Stimulated activated CD8-positive, alpha-beta memory T cell treated with anti-CD3 and anti-CD28 coated beads, Interleukin-15, amount 100 ng/mL, for 4 hours (primary cell): ENCODE measurements at places on chromosomes 7 and 10.

GRCh38 chr10:119413471-119414080 lies 128.9 kb downstream of the RGS10 start:
- no peak for DNase-seq

DNA sequence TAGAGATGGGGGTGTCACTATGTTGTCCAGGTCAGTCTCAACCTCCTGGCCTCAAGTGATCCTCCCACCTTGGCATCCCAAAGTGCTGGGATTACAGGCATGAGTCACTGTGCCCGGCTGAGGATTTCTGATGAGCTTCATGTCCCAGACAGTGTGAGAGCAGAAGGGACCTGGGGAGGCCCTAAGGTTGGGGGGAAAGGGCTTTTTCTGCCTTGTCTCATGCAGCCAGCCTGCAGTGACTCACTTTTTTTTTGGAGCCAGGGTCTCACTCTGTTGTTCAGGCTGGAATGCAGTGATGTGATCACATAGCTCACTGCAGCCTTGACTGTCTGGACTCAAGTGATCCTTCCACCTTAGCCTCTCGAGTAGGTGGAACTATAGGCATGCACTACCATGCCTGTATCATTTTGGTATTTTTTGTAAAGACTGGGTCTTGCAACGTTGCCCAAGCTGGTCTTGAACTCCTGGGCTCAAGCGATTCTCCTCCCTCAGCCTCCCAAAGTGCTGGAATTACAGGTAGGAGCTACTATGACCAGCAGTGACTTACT lies 14.6 kb downstream of the COL26A1 start:
- no peak for DNase-seq

- DNase-seq = no peak
Observed at GRCh38 chr7:133696056-133696455, 431.1 kb upstream of the LRGUK start.

DNA sequence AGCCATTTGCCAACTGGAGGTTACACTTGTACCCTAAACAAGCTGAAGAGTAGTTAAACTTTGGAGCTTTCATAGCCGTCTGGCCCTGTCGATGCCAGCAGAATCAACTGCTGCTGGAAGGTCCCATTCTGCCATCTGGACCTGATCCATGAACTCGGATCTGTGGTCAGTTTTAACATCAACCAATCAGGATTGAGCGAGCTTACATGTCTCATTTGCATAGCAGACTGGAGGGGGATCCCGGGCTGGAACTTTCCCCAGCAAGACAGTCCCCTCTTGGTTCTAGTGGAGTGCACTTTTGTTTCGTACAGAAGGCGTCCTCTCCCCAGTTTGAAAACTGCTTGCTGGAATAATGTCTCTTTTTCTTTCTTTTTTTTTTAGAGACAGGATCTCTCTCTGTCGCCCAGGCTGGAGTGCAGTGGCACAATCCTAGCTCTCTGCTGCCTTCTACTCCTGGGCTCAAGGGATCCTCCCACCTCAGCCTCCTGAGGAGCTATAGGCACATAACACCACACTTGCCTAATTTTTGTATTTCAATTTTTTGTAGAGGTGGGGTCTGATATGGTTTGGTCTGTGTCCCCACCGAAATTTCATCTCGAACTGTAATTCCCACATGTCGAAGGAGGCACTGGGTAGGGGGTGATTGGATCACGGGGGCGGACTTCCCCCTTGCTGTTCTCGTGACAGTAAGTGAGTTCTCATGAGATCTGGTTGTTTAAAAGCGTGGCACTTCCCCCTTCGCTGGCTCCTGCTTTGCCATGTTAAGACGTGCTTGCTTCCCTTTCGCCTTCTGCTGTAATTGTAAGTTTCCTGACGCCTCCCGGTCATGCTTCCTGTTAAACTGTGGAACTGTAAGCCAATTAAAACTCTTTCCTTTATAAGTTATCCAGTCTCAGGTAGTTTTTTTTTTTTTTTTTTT lies 42.8 kb upstream of the SEPHS1 start:
- DNase-seq = no peak

GRCh38 chr10:16809074-16809718 lies 8.0 kb downstream of the RSU1 start:
- DNase-seq = no peak

GRCh38 chr7:15855525-15856109 lies 169.1 kb upstream of the MEOX2 start:
- DNase-seq = no peak

GRCh38 chr7:20288036-20288435 lies 42.7 kb upstream of the ITGB8 start:
- no peak for DNase-seq

DNA sequence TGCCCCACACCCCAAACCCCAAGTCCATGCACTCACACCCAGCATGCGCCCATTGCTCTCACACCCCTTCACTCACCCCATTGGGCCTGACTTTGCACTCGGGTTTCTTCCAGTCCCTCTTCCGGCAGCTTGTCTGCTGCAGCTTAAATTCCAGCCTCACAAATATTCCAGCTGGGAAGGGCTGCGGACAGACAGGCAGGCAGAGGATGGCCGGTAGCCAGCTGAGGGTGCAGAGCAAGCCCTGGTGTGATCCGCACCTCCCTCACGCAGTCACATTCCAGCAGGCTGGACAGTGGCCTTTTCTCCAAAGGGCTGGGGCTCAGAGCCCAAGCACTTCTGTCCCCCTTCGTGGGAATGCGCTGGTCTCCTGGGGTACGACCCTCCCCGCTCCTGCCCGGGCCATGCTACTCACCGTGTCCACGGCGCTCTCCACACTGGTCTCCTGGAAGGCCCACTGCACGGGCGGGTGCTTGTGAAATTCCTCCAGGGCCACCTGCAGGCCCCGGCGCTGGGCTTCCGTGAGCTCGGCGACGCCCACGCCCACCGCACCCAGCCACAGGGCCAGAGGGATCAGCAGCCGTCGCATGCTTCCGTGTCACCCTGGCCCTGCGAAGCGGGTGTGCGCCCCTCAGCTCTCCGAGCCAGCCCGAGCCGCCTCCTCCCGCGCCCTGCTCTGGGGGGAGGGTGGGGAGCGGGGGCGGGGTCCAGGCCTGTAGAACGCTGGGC lies 1.2 kb downstream of the RARRES2 start:
- DNase-seq = no peak

- no peak for DNase-seq
Observed at GRCh38 chr7:48424731-48425130, 253.5 kb downstream of the ABCA13 start.

- no peak for DNase-seq
Observed at GRCh38 chr7:50749896-50750295, 32.8 kb downstream of the GRB10 start.

DNA sequence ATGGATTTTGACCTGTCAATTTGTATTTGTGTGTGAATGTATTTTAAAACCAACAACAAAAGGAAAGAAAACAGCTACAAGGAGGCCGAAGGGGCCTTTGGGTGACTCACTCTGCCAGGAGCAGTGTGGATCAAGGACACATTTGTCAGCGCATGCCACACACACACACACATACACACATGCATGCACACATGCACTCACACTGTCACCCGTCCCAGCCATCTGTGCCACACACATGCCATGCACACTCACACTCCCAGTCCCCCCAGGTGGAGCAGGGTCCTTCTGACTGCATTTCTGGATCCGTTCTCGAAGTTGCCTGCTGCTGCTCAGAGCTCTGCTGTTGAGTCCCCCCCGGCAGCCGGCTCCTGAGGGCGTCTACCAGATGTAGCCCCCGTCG lies 26.0 kb downstream of the SPOCK2 start:
- DNase-seq = no peak

GRCh38 chr10:297567-297966 lies 162.3 kb downstream of the ZMYND11 start:
- DNase-seq = no peak

- DNase-seq = no peak
Observed at GRCh38 chr10:129099992-129100391, 367.0 kb upstream of the MGMT start.

DNA sequence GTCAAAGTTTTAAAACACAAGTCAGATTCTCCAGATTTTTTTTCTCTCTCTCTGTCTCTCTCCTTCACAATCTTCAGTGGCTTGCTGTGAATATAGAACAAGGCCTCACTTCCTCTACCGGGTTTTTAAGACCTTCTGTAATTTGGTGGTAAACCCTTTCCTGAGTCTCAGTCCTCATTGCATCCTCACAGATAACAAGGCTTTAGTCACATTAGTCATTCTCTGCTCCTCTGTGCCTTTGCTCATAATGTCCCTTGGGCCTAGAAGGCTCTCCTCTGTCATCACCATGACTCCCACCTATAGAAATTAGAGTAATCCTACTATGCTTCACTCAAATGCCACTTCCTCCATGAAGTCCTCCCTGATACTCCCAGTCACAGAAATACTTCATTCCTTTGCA lies 172.7 kb upstream of the HPS1 start:
- no peak for DNase-seq

DNA sequence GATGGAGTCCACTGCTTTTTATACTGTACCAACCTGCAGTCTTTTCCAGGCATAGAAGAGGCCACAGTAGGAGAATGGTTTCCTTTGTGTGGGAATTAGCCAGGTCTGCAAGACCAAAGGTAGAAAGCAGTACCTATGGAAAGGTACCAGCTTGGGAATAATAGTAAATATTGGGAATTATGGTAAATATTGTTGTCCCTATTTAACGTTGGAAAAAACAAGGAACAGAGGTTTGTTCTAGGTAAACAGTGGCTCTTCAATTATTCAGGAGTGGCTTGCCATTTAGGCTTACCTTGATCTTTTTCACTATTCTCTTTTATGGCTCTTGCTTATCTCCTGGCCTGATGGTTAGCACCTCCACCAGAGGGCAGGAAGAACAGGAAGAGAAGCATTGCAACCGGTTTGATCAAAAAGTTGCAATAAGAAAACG lies 43.9 kb upstream of the GSAP start:
- no peak for DNase-seq

GRCh38 chr10:77188521-77188920 lies 449.1 kb downstream of the KCNMA1 start:
- no peak for DNase-seq

GRCh38 chr7:45324683-45325237 lies 167.2 kb downstream of the RAMP3 start:
- no peak for DNase-seq

DNA sequence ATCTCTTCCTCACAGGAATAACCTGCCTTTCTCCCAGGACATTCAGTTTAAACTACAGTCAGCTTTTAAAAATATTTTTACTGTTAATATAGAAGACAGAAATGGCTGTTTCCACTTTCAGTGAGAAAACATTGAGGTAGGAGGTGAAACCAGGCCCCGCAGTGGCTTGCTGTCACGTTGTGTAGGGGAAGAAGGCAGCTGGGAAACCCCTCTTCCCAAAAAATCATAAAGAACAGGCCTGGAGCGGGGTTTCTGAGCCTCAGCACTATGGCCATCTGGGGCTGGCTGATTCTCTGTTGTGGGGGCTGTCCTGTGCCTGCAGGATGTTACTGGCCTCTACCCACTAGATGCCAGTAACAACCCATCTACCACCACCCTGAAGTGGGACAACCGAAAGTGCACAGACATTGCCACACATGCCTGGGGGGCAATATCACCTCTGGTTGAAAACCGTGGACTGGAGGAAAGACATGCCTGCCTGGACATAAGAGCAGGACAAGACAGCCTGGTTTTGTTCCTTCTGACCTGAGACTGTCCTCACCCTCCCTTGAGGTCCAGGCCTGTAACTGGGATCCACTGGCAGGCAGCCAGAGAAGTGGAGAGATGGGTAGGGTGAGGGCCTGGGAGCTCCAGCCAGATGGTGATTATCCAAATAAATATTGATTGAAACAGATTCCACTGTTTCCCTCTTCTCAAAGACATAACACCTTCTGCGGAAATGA lies 43.9 kb downstream of the KCNH2 start:
- DNase-seq = no peak
